Activated T-helper 1 cell treated with anti-CD3 and anti-CD28 coated beads, Interleukin-12 subunit alpha, Interleukin-12 subunit beta, Interleukin-2, Interleukin-4 antibody, amounts not matched to agents 30 ng/mL and 10 ng/mL and 1 ng/mL, durations not matched to agents 14 hours and 24 hours and 36 hours (primary cell): ENCODE measurements at places on chromosomes 6 and 20.

DNA sequence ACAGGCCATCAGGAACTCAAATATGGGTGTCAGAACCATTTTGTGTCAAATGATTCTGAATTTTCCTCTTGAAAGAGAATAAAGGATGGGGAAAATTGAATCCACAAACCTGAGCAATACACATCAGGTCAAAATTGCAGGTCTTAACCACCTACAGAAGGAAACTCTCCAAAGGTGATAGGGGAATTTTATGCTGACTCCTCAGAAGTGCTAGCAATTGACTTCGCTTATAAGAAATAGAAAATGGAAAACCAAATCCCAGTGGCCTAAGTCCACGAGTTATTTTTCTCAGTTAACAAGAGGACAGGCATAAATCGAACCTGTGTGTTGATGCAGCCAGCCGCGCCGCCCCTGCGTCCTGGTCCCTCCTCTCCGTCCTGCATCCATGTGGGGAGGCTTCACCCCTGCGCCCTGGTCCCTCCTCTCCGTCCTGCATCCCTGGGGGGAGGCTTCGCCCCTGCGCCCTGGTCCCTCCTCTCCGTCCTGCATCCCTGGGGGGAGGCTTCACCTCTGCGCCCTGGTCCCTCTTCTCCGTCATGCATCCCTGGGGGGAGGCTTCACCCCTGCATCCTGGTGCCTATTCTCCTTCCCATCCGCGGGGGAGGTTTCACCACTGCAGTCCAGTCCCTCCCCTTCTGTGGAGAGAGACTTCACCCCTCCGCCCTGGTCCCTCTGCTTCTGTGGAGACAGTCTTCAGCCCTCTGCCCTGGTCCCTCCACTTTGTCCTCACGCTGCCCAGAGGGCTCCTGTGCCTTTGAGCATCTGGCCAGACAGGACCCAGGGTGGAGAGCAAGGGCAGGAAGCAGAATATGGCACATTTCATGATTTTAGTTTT lies 230.3 kb downstream of the SMOC2 start:
- DNase-seq: no peak

DNA sequence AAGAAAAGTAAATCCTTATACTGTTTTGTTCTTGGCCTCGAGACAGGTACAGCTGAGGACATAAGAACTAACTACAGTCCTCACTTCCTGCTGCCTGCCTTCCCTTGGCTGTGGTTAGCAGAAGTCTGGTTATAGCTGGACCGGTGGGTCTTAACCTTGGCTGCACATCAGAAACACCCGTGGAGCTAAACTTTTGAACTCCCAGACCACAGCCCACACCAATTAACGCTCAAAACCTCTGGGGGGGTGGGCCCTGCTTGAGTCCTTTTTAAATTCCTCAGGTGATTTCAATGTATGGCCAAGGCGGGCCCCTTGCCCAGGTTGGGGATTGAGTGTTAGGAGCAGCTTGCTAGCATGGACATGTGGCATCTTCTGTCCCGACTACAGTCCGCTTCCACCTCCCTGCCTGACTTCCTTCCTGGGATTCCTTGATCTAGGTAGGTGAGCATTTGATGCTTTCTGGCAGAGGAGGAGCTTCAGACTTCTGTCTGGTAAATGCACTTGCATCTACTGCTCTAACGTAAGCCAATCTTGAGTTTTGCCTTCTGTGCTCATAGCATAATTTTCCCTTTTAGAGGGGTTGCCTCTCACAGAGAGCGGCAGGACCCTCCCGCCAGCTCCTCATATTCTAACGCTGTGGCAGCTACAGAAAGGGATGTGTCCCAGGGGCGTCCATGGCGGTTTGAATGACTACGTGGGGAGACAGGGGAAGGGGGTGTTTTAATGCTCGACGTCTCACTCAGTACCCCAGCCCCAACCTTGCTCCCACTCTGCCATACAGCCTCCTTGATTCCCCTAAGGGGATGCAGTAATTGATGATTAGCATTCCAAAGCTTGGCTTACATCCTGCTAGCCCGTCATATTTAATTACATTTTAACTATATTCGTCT lies 390.1 kb downstream of the ZFAND3 start:
- no peak for DNase-seq

GRCh38 chr6:27375613-27376079 lies 12.9 kb upstream of the ZNF391 start:
- DNase-seq: no peak

DNA sequence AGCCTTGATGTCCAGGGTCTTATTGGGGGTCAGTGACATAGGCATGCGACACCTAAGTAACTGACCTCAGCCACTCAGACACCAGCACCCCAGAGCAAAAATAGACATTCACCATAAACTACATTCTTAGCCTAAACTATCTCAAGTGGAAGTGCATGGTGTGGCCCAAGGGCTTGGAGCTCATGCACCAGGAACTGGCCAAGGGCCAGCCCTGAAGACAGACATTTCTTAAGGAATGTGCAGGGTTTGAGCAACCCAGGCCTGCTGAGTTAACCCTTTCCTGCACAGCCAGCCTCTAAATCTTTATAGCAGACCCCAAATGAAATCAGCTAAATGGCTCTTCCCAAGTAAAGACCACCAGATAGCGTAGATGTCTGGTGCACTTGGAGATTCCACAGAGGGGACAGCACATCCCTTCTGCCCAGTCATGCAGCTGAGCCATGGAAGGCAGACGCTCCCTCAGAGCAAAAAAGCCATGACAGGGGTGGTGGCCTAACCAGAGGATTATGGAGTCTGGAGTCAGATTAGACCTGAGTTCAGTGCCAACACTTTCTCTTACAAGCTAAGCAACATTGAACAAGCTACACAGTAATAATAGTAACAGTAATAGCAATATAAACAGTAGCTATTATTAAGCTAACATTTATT lies 222.6 kb downstream of the ZMYND8 start:
- DNase-seq: no peak

GRCh38 chr20:49901588-49901987 lies 13.7 kb downstream of the SPATA2 start:
- no peak for DNase-seq

- no peak for DNase-seq
Measured at GRCh38 chr6:142537612-142538478, 236.0 kb downstream of the ADGRG6 start.

DNA sequence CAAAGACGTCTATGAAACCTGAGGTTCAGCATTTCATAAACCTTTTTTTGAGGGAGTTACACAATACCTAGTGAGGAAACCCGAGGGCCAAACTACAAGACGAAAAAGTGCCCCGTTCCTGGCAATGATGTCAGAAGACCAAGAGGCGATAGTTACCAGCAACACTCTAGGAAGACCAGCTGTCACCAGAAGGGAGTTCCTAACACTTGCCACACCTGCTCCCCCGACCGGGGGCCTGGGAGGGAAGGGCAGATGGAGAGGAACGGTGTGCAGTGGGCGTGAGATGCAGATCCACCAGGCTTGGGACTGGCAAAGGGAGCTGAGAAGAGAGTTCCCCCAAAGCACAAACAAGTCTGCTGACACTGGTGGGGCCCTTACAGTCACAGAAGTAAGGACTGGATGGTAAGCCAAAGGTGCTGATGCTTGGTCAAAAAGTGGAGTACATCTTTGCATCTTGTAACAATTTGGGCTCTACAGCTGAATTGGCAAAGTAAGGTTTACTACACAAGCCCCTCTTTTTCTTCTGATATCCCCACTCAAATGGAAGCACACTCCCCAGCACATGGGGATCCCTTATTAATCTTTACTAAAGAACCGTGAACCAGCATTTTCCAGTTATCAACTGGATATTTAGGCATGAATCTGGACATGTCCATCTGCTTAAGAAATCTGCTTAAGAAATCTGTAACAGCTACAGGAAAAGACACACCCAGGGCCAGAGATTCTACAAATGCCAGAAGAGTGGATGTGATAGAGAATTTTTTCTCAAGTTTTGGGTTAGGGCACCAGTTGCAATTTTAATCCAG lies 38.5 kb downstream of the PANK2 start:
- no peak for DNase-seq

GRCh38 chr20:50568549-50568942 lies 58.4 kb downstream of the PTPN1 start:
- DNase-seq: no peak

DNA sequence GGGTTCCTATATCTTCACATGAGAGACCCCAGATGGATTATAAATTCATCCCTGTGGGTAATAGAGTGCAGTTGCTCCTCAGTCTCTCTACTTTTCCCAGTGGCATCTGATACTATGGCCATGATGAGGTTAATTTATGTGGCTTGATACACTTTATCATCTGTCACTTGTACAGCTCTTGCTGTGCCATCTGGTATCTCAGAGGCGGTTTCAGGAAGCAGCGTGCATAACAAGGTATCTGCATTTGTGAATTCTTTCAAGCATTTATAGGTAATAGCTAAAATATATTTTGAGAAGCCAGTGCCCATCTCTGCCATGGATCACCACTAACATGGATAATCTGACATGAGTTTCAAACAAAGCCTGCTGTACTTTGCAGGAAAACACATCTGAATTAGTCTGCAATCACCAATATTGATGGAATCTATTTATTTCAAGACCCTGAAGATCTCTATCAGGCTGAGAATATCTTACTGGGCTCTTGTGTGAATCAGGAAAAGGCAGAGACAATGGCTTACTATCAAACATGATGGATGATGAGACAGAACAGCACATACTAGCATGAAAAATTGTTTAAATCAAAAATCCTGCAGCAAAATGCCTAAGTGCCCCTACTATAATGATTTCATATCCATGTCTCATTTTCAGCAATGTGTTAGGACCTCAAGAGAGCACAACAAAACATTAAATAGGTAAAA lies 548.7 kb upstream of the MAP3K7 start:
- DNase-seq: no peak

DNA sequence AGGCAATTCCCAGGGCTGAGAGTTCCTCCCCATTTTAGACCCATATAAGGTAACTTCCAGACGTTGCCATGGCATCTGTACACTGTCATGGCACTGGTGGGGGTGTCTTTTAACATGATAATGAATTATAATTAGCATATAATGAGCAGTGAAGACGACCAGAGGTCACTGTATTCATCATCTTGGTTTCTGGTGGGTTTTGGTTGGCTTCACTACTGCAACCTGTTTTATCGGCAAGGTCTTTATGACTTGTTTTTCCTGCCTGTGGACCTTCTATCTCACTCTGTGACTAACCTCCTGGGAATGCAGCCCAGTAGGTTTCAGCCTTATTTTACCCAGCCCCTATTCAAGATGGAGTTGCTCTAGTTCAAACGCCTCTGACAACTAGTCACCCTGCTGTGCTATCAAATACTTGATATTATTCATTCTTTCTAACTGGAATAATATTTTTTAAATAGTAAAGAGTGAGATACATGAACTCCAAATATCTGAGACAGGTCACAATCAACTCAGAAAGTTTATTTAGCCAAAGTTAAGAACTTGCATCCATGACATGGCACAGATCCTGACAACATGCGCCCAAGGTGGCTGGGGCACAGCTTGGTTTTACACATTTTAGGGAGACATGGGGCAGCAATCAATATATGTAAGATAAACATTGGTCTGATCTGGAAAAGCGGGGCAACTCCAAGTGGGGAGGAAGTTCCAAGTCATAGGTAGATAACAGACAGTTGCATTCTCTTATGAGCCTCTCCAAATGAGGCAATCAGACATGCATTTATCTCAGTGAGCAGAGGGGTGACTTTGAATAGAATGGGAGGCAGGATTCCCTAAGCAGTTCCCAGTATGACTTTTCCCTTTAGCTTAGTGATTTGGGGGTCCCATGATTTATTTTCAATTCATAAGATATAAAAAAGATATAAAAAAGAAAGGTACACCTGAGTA lies 1.2 kb upstream of the UFL1 start:
- no peak for DNase-seq

- no peak for DNase-seq
Measured at GRCh38 chr20:49210101-49210756, 9.0 kb upstream of the DDX27 start.
